Activated T-cell treated with anti-CD3 and anti-CD28 coated beads, Interleukin-2, amount 50 U/mL, for 4 hours (primary cell): ENCODE measurements at places on chromosomes 4 and X. TPM values are rescaled to one million over a fixed set of nuclear protein-coding genes. Genes with fewer than 3 reads are reported as not detected.

DNA sequence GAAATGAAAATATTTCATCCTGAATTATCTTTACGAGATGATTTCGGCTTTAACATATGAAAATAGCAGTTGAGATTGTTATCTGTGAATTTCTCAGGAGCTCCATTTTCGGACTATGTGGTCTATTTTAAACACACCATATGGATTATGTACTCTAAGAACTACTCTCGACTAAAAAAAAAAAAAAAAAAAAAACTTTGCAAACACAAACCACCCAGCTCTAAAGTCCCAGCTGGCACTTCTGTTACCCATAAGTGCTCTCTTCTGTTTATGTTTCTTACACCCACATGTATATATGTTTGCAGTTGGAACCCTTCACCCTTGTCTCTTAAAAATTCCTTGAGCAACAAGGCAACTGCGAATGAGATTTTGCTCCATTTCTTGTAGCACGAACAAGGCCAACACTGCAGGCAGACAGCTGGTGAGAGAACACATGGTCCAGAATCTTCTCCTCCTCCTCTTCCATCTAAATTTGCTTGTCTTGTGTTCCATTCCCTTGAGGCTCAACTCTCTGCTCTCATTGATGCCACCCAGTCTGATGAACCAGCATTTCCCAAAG, 172.7 kb upstream of the HCCS start:
- DNase-seq, result no peak

The RAB41 gene
- not detected for total RNA-seq

DNA sequence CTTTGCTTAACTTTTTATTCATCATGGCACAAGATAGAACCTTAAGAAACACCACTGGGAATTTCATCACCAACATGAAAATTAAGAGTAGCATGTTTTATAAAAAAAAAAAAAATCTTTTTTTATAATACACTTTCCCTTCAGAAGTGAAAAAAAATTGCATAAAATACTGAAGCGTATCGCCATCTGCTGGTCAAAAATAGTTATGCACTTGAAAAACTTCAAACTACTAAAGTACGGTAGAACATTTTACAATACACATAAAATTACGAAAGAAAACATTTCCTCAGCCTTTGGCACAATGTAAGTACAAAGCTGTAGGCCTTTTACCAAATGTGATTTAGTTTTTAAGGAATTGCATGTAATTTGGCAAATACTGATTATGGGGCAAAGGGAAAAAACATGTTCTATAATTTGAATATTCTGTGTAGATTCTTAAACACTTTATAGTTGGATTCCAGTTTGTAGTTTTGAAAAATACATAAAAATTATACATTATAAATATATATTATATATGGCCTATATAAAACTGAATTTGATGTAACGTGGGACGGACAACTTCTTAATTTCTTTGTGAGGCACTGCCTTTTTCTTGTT, 26.5 kb downstream of the HCCS start:
- no peak for DNase-seq

- DNase-seq, result no peak
Observed at GRCh38 chr4:28177641-28178040, 1317.0 kb downstream of the STIM2 start.

DNA sequence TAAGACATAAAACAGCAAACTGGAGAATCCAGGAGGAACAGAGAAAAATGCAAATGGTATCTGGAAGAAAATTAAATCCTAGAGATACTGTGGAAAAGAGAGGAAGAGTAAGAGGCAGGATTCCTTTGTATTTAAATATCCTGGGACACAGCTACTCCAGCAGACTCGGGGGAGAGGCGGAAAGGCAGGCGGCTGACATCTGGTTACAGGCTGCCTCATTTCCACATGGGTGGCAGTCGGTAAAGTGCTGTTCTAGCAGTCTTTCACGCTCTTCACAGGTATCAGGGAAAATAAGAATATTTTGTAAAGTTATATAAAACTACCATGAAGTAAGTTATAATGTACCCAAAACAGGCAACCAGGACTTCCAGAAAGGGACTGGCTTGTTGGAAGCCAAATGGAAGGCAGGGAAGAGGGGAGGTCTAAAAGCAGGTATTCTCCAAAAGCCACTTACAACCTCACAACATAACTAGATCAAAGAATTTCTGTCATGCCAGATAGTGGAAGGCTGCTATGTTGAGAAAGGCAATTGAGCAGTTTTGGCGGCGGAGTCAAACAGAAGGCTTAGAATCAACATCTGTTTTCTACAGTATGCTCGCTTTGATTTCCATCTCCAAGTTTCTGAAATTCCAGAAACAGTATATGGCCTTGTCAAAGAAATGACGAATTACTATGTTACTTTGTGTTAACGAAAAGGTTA, 1.3 kb upstream of the TIGD2 start:
- DNase-seq, result no peak

GRCh38 chr4:23547096-23547495, 342.8 kb downstream of the PPARGC1A start:
- DNase-seq, result no peak

The ARR3 gene
- not detected for total RNA-seq

- no peak for DNase-seq
Observed at GRCh38 chr4:5973033-5973432, 45.2 kb downstream of the C4orf50 start.

DNA sequence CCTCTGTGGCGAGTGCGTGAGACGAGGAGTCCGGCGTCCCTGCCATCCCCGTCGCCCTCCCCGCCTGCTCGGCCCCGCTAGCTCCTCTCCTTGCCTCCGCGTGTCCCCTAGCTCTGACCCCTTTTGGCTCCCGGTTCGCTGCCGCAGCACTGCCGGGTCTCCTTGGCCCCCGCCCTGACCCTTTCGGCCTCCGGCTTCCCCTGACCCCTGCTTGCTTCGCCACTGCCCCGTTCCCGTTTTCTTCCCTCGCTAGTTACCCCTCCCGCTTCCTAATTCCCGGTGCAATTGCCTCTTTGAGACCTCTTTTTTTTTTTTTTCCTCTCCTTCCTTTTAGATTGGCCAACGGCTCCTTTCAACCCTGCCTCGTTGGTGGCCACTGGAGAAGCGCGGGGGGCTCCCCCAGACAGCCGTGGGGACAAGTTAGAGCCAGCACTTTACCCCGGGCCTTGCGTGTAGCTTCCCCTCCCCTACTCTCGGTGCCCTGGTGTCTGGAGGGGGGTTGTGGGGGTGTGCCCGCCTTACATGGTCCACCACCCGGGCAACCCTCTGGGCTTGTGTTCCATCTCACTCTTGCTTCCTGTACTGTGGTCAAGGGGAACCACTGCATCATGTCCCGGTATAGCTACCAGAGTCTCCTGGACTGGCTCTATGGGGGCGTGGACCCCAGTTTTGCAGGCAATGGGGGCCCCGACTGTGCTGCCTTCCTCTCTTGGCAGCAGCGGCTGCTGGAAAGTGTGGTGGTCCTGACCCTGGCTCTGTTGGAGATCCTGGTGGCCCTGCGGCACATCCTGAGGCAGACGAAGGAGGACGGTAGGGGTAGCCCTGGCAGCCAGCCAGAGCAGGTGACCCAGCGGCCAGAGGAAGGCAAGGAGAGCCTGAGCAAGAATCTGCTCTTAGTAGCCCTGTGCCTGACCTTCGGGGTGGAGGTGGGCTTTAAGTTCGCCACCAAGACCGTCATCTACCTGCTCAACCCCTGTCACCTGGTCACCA, 548 bp downstream of the TMEM164 start:
- no peak for DNase-seq

The CWH43 gene
- total RNA-seq, result not detected

DNA sequence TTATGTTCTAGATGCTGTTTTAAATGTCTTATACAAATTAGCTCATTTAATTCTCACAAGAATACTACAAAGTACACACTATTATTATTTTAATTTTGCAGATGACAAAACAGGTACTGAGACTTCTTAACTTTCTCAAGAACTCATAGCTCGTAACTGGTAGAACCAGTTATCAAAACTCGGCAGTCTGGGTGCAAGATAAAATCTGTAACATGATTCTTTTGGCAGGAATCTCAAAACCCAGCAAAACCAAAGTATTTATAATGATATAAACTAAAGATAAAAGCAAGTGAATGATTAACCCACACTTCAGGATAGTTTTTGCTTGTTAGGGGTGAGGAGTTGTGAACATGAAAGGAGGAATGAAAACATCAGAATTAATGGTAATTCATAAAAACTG, 27.6 kb downstream of the CLNK start:
- no peak for DNase-seq

The MTNR1A gene
- not detected for total RNA-seq

The SPARCL1 gene
- total RNA-seq, result 0.53 TPM

GRCh38 chrX:100435726-100436125, 25.7 kb upstream of the PCDH19 start:
- no peak for DNase-seq

DNA sequence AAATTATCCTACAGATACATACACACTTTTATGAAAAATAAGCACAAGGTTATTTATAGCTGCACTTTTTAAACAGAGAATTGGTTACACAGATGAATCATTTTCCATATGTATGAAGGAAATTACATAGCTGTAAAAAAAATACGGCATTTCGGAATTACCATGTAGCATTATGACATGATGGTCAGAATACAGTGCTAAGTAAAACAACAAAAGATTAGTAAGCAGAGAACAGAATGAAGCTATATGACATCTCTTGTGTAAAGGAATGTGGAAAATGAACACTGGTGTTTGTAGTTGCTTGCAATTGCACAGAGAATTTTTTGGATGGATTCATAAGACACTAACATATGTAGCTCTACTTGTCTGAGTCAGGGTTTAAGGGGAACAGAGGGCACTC, 1222.0 kb upstream of the PRKX start:
- no peak for DNase-seq

GRCh38 chrX:45261005-45261404, 60.3 kb upstream of the DIPK2B start:
- no peak for DNase-seq

The XAGE1A gene
- not detected for total RNA-seq

The SRD5A3 gene
- 12.7 TPM for total RNA-seq

- DNase-seq, result no peak
Observed at GRCh38 chr4:31246856-31247255, 526.7 kb downstream of the PCDH7 start.

DNA sequence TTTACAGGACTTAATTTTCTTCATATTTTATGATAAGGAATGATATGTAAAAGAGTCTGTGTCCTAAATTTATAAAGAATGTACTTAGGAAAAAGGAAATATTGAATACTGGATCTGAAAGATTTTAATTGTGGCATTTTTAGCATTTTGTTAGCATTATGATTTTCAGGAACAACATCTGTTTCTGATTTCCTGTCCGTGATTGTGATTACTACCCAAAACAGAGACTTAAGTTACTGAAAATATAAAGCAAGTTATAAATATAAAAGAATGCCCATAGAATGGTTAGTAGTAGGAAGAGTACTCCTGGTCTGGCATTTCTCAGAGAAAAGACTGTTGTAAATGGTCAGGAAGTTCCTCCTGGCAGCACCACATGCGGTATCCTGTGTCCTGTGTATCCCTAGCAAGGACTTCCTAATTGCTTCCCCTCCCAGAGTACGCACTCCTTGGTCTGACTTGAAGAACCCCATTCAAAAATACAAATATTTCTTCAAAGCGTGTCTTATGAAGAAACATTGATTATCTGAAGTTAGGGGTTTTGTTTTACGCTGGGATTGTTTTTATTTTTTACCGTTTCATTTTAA, 88.9 kb downstream of the RS1 start:
- DNase-seq, result no peak

GRCh38 chrX:112521676-112522075, 158.1 kb downstream of the LHFPL1 start:
- DNase-seq, result no peak

The ZXDA gene
- 3.8 TPM for total RNA-seq

- DNase-seq, result no peak
Observed at GRCh38 chr4:68110441-68110840, 19.2 kb downstream of the TMPRSS11F start.

The SH3TC1 gene
- total RNA-seq, result 8.8 TPM

The GDPD2 gene
- not detected for total RNA-seq

DNA sequence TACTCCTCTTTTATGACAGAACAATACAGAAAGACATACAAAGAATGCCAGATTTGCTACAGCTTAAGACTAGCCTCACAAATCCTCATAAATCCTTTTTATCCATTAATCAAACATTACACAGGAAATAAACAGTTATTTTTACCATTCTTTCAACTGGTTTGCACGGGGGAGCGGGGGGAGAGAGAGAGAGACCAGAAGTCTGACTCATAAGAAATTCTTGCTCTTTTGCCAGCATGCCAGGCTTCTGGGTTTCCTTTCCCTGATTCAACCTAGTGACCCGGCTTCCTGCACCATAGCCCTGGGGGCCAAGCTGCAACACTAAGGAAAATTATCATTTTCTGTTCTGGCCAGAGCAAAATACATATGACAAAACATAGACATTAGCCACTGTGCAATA, 6.8 kb upstream of the RRAGB start:
- DNase-seq, result no peak
